Stimulated activated CD8-positive, alpha-beta memory T cell treated with anti-CD3 and anti-CD28 coated beads, Interleukin-15, amount 100 ng/mL, for 4 hours (primary cell): ENCODE measurements at places on chromosomes 4 and X.

GRCh38 chrX:56802921-56803849 is 74.1 kb downstream of the NBDY start:
- peak; percentile 40 for DNase-seq

DNA sequence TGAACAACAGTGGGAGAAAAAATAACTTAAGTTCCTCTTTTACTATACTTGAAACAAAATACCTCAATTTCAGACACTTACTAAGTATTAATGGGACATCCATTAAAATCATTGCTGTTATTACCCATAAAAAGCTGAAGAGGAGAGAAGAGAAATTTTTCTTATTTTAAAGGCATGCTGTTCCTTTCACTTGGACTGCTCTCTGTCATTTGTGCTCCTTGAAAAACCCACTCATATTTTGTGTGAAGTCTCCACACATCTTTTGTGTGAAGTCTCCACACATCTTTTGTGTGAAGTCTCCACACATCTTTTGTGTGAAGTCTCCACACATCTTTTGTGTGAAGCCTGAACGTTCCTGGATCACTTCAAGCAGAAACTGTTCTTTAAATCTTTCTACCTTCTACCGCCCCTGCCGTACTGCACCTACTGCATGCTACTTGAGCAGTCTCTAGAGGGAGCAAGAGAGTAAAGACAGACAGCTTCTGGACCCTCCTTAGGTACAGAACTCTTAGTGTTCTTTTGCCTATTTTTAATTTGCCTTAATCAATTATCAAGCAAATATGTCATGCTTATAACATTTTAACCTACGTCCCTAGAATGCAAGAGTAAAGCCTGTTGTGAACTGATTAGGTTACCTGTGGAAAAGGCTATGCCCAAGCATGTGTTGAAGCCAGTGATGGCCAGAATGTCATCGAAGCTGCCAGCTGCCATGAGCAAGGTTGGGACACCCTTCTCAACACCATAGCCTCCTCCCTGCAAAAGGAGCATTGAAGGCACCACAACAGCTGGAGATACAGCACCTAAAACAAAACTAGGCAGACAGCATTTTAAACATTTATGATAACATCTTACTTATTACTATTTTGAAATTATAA is 27.1 kb upstream of the SLC9B1 start:
- no peak for DNase-seq

- no peak for DNase-seq
These were observed 22.1 kb downstream of the EPGN start for GRCh38 chr4:74330295-74330750.

GRCh38 chr4:36812149-36812548 is 432.4 kb upstream of the NWD2 start:
- no peak for DNase-seq

DNA sequence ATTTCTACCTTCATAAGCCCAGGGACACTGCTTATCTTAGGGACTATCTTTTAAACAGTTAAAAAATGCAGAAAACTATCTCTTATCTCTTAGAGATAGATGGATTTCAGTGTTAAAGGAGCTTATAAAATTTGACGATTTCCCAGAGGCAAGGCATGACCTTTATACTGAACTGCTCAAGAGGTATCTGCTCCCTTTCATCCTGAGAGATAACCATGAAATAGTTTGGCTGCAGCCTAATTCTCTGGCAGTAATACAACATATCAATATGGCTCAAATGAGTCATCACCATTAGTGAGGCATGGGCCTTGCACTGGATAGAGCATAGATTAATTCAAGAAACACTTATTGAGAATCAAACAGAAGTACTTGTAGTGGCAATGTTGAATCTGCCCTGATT is 348.2 kb upstream of the GRIA3 start:
- DNase-seq: no peak

- no peak for DNase-seq
These were observed 35.3 kb downstream of the CXCL1 start for GRCh38 chr4:73904491-73904890.
